Activated CD8-positive, alpha-beta memory T cell treated with anti-CD3 and anti-CD28 coated beads, Interleukin-2, amount 10 ng/mL, durations not matched to agents 7 days and 5 days (primary cell): ENCODE measurements at places on chromosomes 6 and 20. TPM values are rescaled to one million over a fixed set of nuclear protein-coding genes. Genes with fewer than 3 reads are reported as not detected.

TBP gene
- 26.8 TPM for total RNA-seq

CAPN11 gene
- total RNA-seq, result not detected

- no peak for DNase-seq
These were observed 59.9 kb downstream of the FOXA2 start for GRCh38 chr20:22524393-22525015.

DNA sequence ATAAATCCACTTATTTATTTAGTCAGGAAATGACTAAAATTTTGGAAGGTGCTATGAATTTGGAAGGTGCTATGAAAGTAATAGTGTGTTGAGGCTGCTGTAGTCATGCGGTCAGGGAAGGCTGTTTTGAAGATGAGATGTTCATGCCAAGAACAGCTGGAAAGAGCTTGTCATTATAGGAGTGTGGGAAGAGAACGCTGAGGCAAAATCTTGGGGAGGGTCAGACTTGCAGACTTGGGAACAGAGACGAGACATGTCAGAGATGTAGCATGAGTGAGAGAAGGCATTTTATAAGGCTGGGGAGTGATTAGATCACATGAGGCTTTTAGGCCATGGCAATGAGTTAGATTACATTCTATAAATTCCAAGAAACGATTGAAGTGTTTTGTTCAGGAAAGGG lies 124.0 kb upstream of the B3GAT2 start:
- no peak for DNase-seq

DNA sequence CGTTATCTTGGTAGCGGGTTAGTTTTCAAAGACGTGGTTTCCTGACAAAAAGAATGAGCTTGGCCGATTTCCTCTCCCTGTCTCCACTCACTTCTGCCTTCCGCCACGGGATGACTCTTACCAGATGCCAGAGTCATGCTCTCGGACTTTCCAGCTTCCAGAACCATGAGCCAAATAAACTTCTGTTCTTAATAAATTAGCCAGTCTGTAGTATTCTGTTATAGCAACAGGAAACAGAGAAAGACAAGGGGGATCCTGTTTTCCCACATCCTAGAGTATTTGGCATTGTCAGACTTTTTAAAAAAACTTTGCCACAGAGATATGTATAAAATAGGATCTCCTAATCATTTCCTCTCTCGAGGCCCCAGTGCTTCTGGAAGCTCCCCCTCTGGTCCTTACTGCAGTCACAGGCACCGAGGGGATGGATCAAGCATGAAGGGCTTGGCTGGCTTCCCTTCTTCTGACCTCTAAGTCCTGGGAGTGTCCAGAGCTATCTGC lies 84.9 kb upstream of the NAA20 start:
- no peak for DNase-seq

- DNase-seq, result no peak
These were observed 298.8 kb downstream of the ZNF217 start for GRCh38 chr20:53294804-53295203.

DNA sequence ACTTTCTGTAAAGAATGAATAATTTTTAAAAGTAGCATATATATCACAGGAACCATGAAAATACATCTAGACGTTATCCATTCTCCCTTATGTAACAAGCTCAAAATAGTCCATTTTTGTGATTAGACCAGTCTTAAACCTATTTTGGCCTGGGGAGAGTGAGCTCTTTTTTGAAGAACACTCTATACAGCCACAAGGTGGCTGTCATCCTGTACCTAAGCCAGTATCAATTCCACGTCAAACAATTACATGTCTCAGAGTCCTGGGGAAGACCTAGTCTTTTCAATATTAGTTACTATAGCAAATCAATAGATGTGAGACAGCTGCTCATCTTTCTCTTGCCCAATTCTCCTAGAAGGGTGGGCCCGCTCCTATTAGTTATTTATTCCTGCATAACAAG lies 28.4 kb downstream of the FBXO5 start:
- DNase-seq, result no peak

DNA sequence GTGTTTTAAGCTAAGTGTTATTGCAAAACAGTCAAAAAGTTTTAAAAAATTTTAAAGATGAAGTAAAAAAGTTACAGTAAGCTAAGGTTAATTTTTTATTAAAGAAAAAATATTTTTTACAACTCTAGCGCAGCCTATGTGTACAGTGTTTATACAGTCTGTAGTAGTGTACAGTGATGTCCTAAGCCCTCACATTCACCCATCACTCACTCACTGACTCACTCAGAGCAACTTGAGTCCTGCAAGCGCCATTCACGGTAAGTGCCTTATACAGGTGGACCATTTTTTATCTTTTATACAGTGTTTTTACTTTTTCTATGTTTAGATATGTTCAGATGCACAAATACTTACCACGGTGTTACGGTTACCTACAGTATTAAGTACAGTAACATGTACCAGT lies 83.4 kb upstream of the STMND1 start:
- no peak for DNase-seq

DNA sequence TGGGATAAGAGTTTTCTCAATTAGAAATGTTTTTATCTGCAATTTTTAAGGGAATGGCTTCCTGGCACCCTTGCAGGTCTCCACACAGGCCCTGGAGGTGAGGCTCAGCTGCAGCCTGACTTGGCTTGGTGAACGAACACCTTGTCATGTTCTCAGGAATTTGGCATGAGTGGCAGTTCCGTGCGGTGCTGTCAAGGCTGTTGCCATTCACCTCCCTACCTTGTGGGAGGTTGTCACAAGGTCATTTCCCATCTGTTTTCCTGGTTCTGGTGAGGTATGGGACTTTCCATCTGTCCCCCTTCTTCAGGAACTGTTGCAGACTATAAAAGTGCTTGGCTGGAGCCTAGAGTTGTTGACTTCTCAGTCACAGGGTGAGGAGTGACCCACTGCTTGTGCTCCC lies 82.9 kb downstream of the ELOVL4 start:
- DNase-seq, result no peak

- no peak for DNase-seq
These were observed 107.3 kb downstream of the UST start for GRCh38 chr6:148854096-148854495.
